ENCODE measurements at places on chromosomes 5 and 9. TPM values are rescaled to one million over a fixed set of nuclear protein-coding genes. Genes with fewer than 3 reads are reported as not detected.

Gene OTP
- not detected for total RNA-seq

Gene FOXD4
- not detected for total RNA-seq

Gene GALNT12
- total RNA-seq, result 0.91 TPM

Gene RNF208
- total RNA-seq, result 15.6 TPM

- DNase-seq, result no peak
These were observed 16.6 kb downstream of the STOM start for GRCh38 chr9:121353241-121354061.

- DNase-seq, result no peak
These were observed 4.9 kb downstream of the NADK2 start for GRCh38 chr5:36236801-36237200.

DNA sequence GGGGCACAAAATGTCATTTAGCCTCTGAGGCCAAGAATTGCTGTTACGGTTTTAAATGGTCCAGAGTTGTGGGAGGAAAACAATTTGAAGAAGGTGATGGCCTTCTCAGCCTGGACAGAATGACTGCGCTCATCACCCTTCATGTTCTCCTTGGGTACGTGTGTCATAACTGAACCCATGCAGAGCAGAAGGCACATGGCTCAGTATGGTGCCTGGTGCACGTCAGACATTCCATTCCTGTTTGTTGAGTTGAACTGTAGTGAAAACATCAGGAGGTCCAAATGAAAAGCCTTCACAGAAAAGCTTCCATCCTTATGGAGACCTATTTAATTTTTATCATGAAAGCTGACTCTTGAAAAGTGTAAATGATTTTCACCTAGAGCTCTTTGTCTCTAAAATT lies 133.2 kb downstream of the CFAP90 start:
- DNase-seq, result no peak

- no peak for DNase-seq
These were observed 61.8 kb upstream of the CPLX2 start for GRCh38 chr5:175809531-175810121.

- DNase-seq, result no peak
These were observed 306.4 kb downstream of the NTRK2 start for GRCh38 chr9:84975926-84976325.

DNA sequence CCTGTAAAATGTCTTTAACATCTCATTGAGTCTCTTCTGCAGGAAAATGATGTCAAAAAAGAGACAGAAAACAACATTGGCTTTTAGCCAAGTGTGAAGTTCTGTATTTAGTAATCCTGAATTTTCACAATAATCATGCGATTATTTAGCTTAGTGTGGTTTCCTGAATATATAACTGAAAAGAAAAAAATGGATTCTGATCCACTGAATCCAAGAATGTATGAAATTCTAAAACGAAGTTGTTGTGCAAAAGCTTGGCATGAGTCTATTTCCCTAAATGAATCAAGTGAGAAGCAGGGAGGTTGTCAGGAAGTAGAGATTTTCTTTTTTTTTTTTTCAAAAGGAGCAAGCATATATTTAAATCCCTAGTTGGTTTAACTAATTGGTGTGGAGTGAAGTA lies 145.9 kb upstream of the CDH6 start:
- DNase-seq, result no peak

DNA sequence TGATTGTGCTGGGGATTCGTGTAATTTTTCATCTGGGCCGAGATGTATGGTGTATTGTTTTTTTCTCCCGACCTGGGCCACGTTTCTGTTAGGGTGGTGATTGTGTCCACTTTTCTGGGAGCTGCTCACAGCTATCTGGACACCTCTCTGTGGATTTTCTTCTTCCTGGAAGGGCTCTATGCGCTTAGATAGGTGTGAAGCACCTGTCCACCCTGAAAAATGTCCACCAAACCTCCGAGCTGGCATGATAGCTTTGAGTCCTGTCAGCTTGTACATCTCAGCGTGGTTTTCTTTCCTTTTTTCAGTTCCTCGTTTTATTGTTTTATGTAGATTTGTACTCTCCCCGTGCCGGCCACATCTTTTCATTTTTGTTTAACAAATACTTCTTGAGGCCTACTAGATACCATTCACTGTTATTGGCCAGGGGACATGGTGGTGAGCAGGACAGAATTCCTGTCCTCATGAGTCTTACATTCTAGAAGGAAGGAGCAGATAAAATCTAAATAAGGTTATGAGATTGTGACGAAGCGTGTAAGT lies 1.1 kb downstream of the UGCG start:
- DNase-seq, result no peak

DNA sequence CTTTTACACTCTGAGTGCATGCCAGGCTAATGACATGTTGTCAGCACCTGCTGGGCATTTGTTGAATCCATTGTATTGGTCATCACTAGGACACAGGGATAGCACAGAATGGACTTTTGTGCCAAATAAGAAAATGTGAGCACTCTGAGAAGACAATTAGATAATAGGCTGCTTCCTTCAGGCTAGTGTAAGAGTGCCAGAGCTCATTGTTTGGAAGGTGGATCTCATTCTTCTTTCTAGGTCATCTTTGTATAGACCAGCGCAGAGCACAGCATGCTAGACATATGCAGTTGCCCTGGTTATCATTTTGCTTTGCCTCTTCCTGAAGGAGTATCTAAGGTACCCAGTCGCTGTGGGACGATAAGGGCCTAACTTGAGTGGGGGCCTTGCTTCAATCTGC lies 493.4 kb upstream of the COX7C start:
- no peak for DNase-seq

- DNase-seq, result no peak
These were observed 382.9 kb downstream of the TMEM232 start for GRCh38 chr5:110343616-110344015.

DNA sequence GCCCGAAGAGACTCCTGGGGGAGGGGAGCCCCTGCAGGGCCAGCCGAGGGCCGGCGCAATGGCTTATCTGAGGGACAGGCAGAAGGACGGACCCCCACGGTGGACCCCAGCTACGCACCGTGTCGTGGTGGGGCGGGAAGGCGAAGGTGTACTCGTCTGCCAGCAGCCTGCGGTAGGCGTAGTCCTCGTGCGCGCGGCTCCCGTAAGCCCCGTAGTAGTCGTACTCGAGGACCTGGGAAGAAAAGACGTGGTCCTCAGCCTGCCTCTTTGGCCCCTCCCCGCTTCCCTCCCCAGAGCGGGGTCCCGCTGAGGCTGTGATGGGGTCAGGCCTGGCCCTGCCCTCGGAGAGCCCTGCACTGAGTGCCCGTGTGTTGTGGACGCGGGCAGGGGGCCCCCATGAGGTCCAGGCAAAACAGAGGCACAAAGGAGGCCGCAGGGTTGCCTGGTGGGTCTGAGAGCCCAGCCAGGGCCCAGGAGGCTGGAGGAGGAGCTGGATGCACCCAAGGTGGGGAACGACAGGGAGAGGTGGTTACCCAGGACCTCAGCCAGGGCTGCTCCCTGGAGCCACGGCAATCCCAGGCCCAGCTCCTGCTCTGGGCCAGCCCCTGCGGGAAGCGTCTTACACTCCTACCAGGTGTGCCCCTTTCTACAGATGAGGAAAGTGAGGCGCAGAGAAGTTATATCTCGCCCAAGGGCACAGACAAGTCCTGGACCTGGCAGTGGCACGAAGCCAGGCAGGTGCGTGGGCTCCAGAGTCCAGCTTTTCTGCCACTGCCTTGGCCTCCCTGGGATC lies 35.2 kb downstream of the SARDH start:
- peak; percentile 26 for DNase-seq

GRCh38 chr5:51652980-51653379 lies 269.7 kb downstream of the ISL1 start:
- DNase-seq, result no peak

DNA sequence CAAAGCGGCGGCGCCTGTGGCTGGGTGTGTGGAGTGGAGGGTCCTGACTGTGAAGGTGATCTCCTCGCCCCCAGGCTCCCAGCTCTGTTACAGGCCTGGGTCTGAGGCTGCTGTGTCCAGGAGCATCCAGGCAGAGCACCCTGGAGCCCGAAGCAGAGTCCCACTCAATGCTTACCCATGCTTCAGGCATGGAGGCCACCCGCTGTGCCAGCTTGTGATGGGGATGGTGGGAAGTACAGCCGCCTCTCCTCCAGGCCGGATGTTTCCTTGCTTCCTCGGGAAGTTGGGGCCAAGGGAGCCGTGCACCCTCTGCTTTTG lies 255.9 kb upstream of the IRX1 start:
- DNase-seq, result no peak

DNA sequence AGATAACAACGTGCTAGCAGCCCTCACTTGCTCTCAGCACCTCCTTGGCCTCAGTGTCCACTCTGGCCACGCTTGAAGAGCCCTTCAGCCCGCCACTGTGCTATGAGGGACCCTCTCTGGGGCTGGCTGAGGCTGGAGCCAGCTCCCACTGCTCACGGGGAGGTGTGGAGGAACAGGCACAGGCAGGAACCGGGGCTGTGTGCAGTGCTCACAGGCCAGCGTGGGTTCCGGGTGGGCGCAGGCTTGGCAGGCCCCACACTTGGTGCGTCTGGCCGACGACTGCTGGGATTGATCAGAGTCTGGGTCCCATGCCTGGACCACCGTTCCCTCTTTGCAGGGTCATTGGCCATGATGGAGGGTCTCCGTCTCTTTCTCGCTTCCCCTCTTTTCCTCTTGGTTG lies 194.3 kb upstream of the GRAMD2B start:
- no peak for DNase-seq

GRCh38 chr9:437066-437465 lies 222.4 kb downstream of the DOCK8 start:
- DNase-seq, result no peak

- no peak for DNase-seq
These were observed 166.7 kb downstream of the ICE1 start for GRCh38 chr5:5588887-5589826.

DNA sequence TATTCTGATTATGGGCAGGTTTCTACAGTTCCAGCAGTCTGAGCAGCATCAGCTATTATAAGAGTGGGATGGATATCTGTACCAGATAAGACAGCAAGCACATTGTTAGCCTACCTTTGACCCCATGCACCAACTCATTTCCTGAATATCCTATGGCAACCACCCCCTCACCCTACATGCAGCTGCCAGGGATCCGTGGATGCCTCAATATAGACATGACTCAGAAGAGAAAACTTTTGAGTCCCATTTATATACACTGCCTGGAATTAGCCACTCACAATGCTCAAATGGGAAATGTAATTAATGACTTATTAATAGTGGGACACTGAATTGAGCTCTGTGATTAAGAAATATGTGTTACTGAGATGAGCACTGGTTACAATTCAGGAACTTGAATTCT lies 124.4 kb downstream of the SSBP2 start:
- DNase-seq, result no peak

- DNase-seq, result no peak
These were observed 233.9 kb upstream of the ZNF608 start for GRCh38 chr5:124980163-124980941.

Data from left cardiac atrium (tissue), 4 donors.